ENCODE measurements at places on chromosomes 13 and 19. TPM values are rescaled to one million over a fixed set of nuclear protein-coding genes. Genes with fewer than 3 reads are reported as not detected.

GRCh38 chr13:29920025-29920643 lies 69.7 kb upstream of the UBL3 start:
- DNase-seq: no peak

DNA sequence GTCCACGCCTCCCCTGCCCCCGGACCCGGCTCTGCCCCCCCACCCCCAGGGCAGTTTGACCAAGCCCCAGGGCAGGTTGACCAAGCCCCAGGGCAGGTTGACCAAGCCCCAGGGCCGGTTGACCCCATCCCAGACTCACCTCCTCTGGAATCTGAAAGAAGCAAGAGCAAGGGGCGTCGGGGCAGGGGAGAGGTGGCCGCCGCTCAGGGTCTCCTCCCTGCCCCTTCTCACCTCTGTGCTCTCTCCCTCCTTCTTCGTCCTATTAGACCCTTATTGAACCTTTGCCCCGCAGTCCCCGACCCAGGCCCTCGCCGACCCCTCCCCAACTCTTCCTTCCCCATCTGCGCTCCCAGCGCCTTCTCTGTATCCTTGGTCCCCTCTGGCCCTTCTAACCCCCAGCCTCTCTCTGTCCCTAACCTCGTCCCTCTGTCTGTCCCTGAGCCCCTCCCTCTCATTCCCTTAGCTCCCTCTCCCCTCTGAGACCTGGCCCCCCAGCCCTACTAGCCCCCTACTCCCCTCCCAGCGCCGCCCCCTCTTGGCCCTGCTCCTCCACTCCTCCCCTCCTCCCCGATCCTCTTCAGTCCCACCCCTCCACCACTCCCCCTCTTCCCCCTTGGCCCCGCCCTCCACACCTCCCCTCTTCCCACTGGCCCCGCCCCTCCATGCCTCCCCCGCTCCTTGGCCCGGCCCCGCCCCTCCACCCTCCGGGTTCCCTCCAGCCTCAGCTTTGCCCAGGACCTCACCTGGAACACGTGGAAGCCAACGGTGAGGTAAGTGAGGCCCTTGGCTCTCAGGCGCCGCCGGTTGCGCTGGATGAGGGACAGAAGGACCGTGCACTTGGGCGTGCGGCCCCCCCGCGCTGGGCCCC lies 7.6 kb downstream of the CAPN12 start:
- DNase-seq: no peak

GRCh38 chr13:51856998-51857397 lies 4.8 kb upstream of the CCDC70 start:
- no peak for DNase-seq

GRCh38 chr13:107118506-107118905 lies 550.6 kb upstream of the ARGLU1 start:
- no peak for DNase-seq

- no peak for DNase-seq
Measured at GRCh38 chr13:89287381-89287780, 1616.2 kb downstream of the SLITRK5 start.

- no peak for DNase-seq
Measured at GRCh38 chr13:32267836-32268439, 47.2 kb downstream of the ZAR1L start.

GRCh38 chr13:21673539-21673788 lies 2.6 kb downstream of the FGF9 start:
- DNase-seq: no peak

GRCh38 chr13:111048387-111048786 lies 66.7 kb upstream of the ARHGEF7 start:
- no peak for DNase-seq

DNA sequence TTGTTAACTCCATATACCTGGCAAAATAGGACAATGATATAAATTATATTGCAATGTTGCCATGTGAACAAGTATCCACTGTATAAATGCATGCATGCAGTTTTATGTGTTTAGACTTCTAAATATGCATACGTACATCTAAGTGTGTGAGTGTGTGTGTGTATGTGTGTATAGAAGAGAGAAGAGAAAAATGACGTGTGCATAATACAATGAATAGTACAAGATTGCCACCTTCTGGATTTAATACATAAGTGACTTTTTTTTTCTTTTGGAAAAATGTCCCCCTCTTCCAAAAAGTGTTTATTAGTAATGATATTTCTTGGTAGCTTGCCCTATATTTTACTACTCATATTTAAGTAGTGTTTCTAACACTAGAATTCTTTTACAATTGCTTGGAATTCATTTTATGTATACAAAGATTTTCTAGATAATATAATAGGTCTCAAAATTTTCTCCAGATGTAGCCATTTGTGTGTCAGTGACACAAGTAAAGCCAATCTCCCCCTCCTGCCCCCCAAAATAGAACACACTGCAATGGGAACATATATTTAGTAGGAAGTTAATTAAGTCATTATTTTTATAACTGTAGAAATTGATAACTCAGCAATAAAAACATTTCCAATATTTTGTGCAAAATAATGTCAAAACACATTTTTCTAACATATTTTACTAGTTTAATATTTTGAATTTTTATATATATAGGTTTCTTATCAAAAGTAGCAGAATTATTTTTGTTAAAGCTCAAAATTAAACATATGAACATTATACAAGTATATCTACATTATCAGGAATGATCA lies 783.3 kb upstream of the ATXN8OS start:
- DNase-seq: no peak

DNA sequence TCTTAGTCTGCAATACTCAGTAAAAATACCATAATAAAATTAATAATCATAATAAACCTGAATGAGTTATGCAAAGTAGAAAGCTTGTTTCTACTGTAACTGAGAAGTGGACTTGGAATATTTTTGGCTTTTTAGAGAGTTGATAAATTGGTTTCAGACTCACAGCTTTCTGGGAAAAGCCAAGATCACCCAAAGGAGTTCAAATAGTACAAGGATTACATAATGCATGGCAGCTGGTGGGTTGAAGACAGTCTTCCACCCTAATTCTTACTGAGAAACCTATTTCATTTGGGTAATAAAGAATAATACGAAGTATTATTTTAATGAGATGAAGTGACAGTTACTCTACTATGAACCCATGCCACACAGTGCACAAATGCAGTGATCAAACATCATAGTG lies 139.4 kb upstream of the KLF12 start:
- DNase-seq: no peak

The FFAR1 gene
- not detected for polyA plus RNA-seq

The PCDH8 gene
- 0.04 TPM for polyA plus RNA-seq

The CCL25 gene
- polyA plus RNA-seq: not detected

The CADM4 gene
- polyA plus RNA-seq: 4.7 TPM

The C19orf33 gene
- 7.1 TPM for polyA plus RNA-seq

The MAG gene
- 0.30 TPM for polyA plus RNA-seq

The MAP1S gene
- 19.1 TPM for polyA plus RNA-seq

The TGFB1 gene
- 3.2 TPM for polyA plus RNA-seq

The MIDN gene
- polyA plus RNA-seq: 29.2 TPM
